Renal pelvis (tissue), 12 donors: ENCODE measurements at places on chromosomes 4 and X. TPM values are rescaled to one million over a fixed set of nuclear protein-coding genes. Genes with fewer than 3 reads are reported as not detected.

DNA sequence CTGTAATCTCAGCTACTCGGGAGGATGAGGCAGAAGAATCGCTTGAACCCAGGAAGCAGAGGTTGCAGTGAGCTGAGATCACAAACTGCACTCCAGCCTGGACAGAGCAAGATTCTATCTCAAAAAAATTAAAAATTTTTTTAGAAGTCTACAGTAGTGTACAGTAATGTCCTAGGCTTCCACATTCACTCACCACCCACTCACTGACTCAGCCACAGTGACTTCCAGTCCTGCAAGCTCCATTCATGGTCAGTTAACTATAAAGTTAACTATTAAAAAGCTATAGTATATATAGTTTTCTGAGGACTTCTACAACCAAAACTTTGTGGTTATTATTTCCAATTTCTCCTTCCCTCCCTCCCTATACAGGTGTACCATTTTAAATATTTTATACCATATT, 34.7 kb upstream of the NEUROG2 start:
- no peak for DNase-seq

- no peak for DNase-seq
These were observed 28.9 kb upstream of the RPS6KA6 start for GRCh38 chrX:84216881-84217280.

Gene PPP2R2C
- 0.36 TPM for polyA plus RNA-seq

- DNase-seq: no peak
These were observed 32.7 kb upstream of the MBTPS2 start for GRCh38 chrX:21806691-21807090.

DNA sequence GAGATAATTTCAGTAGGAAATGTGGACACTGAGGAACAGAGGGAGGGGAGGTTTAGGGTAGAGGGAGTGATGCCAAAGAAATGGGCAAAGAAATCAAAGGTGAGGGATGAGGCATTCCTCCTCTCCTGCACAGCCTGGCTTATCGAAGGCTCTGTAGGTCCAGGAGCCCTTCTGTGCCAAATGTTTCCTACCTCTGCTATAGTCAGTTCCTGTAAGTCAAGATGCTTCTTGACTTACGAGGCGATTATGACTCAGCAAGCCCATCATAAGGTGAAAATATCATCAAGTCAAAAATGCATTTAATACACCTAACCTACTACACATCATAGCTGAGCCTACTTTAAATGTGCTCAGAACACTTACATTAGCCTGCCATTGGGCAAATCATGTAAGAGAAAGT, 60.0 kb upstream of the ARHGAP24 start:
- no peak for DNase-seq

GRCh38 chr4:81508411-81509185, 36.9 kb upstream of the RASGEF1B start:
- no peak for DNase-seq

Gene MAMLD1
- polyA plus RNA-seq: 6.8 TPM

DNA sequence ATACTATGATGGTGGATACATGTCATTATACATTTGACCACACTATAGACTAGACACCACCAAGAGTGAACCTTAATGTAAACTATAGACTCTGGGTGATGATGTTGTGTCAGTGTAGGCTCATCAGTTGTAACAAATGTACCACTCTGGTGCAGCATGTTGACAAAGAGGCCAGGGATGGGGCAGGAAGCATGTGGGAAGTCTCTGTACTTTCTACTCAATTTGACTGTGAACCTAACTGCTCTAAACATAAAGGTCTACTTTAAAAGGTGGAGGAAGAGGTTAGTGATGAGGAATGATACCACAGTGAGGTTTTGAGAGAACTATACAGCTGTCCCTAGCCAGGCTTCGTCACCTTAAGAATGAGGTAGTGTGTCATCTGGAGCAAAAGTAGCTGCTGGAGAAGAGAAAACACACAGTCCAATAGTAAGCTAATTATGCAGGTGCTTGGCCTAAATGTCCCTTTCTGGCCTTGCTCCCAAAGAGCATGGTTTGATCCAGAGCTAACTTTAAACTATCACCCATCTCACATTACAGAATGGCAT, 38.4 kb downstream of the GRSF1 start:
- no peak for DNase-seq

DNA sequence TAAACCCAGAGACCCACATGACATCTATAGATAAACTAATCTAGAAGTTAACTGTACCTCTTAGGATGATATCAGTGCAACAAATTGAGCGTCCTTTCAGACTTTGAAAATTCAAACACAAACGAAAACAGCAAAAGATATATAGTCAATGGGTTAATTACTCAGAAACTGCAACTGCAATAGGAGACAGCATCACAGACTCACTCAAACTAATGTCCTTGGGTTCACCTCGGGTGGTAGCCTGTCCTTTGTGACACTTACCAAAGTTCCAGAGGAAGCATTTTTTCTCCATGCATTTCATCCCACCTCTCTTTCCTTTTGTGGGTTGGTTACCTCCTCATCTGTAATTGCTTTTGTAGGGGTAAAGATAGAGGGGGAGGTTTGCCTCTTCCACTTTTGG, 9.7 kb downstream of the GC start:
- DNase-seq: no peak

Gene ESX1
- polyA plus RNA-seq: not detected

DNA sequence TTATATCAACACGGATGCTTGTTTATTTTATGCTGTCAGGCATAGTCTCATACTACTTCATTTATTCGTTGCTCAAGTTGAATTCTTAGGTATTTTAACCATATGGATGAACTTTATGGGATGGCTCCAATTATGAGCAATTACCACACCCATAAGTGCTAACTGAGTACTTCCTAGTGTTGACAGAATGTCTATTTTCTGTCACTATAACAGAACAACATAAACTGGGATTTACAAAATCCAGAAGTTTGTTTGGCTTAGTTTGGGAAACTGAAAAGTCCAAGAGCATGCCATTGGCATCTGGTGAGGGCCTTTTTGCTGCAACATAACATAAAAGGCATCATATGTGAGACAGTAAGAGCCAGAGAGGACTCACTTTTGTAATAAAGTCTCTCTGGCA, 21.0 kb downstream of the SULT1E1 start:
- no peak for DNase-seq

Gene NDNF
- polyA plus RNA-seq: 56.9 TPM

DNA sequence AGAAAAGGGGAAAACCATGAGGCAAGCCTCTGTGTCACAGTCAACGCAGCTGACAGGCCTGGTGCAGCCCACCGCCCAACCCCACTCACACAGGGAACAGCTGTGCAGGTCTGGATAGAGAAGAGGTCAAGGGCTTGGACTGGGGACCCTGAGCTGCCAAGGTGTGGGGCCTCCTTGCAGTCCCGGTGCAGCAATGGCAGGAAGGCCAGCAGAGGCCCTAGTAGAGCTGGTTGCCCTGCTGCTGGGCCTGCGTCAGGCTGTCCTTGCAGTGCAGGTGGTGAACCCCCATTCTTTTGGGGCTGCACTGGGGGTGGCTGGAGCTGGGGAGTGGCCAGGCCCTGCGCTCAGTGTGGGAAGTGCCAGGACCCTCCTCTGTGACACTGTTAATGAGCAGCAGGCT, 482.0 kb downstream of the SMARCA1 start:
- DNase-seq: no peak

- no peak for DNase-seq
These were observed 138.2 kb downstream of the EMCN start for GRCh38 chr4:100379583-100380105.

DNA sequence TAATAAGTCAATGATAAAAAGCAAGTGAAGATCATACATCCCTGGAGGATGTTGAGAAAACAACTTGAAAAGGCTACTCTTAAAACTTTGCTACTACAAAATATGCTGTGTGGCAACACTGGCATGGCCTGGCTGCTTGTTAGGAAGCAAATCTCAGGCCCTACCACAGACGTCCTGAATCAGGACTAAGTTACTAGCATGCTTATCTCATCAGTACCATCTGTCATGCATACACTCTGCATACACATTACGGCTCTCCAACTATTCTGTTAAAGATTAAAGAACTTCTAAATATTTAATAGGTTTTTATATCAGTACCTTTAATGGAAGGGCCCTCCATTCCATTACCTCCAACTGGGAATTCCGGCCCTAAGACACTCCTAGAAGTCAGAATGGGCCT, 8.2 kb downstream of the PAPSS1 start:
- DNase-seq: no peak

DNA sequence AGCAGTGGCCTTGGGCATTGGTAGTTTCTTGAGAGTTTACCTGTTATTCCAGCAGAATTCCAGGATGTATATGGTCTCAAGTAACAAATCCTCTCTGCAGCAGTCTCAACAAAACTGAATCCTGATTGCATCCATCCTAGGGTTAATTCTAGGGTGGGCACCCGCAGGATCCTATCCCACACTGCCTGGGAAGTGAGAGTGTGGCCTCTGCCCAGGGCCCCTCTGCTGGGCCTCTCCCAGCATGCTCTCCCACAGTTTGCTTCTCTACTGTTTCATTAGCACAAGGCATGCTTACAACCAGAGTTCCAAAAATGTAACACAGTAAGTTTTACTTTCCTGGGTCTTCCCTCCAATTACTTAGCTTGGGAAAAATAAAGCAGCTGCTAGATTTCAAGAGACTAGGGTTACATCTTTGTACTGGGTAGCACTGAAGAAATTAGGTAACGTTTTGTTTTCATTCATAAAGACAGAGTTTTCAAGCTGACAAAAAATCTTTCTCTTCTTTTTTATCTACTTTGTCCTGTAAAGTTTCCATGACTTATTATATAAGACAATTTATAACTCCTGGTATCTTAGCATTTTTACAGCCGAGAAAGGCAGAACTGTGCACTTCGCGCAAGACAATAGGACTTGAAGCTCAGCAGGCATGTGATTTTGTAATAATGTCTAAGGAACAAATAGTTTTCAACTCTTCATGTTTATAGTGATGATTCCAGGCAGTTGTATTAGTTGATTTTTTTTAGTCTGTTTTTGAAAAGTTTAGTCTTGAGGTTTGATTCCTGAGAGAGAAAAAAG, 131.2 kb upstream of the PCDH18 start:
- DNase-seq: peak; percentile 48

GRCh38 chr4:38160487-38161207, 200.4 kb downstream of the PTTG2 start:
- DNase-seq: no peak

Gene HTN1
- polyA plus RNA-seq: 0.04 TPM

DNA sequence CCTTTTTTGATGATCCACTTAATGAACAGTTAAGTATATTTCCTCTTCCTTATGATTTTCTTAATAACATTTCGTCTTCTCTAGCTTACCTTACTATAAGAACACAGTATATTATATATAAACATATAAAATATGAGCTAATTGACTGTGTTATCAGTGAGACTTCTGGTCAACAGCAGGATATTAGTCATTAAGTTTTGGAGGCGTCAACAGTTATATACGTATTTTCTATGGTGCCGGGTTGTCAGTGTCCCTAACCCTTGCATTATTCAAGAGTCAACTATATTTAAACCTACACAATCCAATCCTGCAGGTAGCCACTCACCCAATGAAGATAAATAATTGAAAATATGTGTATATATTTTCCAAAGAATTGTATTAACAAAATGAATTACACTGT, 88.0 kb downstream of the NR3C2 start:
- no peak for DNase-seq

DNA sequence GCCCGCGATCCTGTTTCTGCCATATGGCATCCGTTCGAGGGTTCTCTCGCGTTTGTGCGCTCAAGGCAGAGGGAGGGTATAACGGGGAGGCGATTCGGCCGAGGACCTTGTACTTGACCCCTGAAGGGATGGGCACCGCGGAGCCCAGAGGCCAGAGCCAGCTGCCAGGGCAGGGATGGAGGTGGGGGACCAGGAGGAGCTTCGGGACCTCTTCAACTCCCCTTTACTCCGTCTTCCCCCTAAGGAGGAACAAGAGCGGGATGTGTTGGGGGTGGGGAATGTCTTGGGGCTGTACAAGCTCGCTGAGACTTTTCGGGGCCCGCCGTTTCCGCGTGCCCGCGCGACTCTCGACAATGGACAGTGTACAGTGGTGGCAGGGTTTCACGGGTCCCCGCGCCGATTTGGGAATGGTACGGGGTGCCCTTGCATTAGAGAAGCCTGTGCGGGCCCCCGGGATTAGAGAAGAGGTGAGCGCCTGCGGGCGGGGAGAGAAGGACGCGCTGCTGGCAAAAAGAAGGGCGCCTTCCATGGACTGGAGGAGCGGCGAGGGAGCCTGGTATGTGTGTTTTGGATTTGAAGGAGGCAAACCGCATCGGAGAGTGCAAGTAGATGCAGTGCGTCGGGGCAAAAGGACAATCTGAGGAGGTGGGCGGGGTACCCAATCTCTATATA, 760 bp downstream of the UGT8 start:
- DNase-seq: peak; percentile 36

DNA sequence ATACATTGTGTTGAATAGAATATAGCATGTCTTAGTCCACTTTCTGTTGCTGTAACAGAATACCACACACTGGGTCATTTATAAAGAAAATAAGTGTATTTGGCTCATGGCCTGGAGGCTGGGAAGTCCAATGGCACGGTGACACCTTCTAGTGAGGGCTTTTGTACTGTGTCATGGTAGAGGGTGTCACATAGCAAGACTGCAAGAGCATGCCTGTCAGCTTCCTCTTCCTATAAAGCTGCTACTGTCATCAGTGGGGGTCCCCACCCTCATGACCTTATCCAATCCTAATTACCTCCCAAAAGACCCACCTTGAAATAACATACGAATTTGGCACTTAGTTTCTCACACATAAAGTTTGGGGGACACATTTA, 193.2 kb downstream of the PTTG2 start:
- DNase-seq: no peak

- DNase-seq: no peak
These were observed 7.3 kb upstream of the RAB9B start for GRCh38 chrX:103839404-103839803.

- DNase-seq: peak; percentile 61
These were observed 981 bp downstream of the TET2 start for GRCh38 chr4:105147553-105148161.

- no peak for DNase-seq
These were observed 116.6 kb upstream of the FAT1 start for GRCh38 chr4:186840222-186840701.

DNA sequence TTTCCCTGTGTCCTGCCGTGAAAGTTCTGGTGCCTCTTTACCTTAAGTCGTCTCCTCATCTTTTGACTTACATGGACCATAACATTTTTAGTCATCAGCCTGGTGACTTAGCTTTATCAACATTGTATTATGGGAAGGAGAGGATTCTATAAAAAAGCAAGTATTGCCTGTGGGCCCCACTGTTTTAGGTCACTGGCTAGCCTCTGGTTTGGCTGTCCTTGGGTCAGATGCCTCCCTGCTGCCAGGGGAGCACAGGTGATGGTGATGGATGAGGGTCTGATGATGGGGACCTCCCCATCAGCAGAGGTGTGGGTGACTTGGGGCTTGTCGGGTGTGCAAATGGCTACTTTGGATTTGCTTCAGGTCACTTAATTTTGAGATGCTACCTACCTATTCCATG, 51.8 kb downstream of the FAM193A start:
- no peak for DNase-seq
